ENCODE measurements at places on chromosomes 13 and 19.

DNA sequence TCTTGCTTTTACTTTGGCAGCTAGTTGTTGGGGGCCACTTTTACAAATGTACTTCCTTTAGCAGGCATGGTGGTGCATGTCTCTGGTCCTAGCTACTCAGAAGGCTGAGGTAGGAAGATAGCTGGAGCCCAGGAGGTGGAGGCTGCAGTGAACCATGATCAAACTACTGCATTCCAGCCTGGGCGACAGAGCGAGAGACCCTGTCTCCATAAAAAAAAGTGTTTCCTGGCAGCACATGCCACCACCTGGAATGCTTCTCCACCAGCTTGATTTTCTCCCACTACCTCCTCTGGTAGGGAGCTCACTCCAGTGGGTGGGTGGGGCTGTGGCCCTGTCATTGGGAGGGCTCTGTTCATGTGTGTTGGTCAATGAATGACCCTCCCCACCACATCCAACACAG, 12.5 kb downstream of the FZR1 start:
- no peak for DNase-seq

DNA sequence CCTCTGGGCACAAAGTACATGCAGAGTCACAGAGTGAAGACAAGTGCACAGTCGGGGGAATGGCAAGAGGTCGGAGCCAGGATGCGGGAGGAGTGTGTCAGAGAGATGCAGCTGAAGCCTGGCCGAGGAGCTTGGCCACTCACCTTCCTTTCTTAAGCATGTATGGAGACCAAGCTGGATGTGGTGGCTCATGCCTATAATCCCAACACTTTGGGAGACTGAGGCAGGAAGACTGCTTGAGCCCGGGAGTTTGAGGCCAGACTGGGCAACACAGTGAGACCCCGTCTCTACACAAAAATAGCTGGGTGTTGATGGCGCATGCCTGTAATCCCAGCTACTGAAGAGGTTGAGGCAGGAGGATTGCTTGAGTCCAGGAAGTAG, 67.0 kb downstream of the LATS2 start:
- DNase-seq = no peak

- peak; percentile 32 for DNase-seq
These were observed 489 bp downstream of the CCNE1 start for GRCh38 chr19:29812080-29812880.

DNA sequence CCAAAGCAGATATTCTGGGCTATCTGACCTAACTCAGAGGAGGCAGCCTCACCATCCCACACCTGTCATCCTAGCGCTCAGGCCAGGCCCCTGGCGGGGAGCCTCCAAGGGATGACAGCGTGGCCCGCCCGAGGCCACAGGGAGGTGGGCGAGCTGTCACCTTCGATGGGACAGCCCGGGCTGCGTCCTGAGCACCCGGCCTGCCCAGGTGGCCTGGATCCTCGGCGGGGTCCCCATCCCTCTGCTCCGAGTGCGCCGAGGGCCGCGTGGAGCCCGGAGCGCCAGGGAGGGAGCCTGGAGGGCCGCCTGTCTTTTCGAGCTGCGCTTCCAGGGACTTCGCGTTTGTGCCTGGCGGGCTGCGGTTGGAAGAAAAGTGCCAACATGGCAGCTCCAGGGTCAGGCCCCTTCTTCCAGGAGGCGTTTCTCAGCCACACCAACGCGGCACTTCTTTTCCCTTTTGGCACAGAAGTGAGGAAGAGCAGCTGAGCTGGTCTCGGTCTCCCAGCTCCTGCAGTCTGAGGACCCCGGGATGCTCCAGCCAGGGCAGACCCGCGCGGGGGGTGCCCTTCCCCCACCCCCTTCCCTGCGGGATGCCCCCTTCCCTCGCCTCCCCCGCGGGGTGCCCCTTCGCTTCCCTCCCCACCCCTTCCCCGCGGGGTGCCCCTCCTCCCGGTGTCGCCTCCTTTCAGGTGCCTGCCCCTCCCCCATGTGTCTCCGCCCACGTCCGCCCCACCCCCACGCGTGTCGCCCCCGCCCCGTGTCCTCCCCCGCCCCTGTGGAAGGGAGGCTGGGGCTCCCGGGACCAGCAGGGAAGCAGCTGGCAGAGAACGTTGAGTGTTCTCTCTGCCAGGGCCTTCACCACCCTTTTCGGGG, 42.3 kb downstream of the GJA3 start:
- peak; percentile 35 for DNase-seq

DNA sequence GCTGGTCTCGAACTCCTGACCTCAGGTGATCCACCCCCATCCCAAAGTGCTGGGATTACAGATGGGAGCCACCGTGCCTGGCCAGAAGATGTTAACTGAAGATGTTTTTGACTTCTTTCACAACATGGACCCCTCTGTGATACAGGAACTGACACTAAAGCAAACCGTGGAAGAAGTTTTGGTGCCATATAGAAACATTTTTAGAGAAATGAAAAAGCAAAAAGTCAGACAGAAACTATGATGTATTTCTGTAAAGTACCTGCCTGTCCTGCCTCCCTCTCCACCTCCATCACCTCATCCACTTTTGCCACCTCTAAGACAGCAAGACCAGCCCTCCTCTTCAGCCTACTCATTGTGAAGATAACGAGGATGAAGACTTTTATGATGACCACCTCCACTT, 11.3 kb downstream of the FBXO27 start:
- no peak for DNase-seq

GRCh38 chr19:35236638-35237400, 8.3 kb upstream of the FAM187B start:
- DNase-seq = peak; percentile 8

GRCh38 chr13:24284889-24285565, 24.4 kb upstream of the C1QTNF9 start:
- no peak for DNase-seq

- no peak for DNase-seq
These were observed 487.3 kb downstream of the TSHZ3 start for GRCh38 chr19:30861919-30862318.

DNA sequence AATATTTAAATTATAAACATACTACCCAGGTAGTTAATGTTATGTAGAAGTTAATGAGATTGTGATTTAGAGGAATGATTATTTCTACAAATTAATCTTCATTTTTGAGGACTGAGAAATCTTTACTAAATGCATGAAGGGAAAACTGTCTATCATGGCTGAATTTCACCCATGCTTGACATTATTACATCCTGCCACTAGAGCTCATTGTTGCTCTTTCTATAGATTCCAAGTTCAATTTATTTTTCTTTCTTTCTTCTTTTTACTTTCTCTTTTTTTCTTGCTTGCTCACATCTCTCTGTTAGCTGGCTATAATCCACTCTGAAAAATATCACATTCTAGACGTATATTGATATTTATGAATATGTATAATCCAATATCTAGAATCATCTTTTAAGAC, 505.0 kb upstream of the KLHL1 start:
- DNase-seq = no peak

GRCh38 chr19:38319421-38320258, at the start of gene KCNK6:
Gene KCNK6 (plus strand): TSS chr19:38319845. CDS start chr19:38319951, 106 bp downstream.
- DNase-seq = peak; percentile 71
